ENCODE measurements at places on chromosomes 16 and 17. TPM values are rescaled to one million over a fixed set of nuclear protein-coding genes. Genes with fewer than 3 reads are reported as not detected.

Gene C17orf50
- total RNA-seq = not detected

Gene CBX4
- total RNA-seq = 28.3 TPM

GRCh38 chr16:86565181-86565631 is 1.4 kb upstream of the FOXC2 start:
- DNase-seq = no peak

- no peak for DNase-seq
Observed at GRCh38 chr16:56984639-56985038, 4.7 kb upstream of the NLRC5 start.

DNA sequence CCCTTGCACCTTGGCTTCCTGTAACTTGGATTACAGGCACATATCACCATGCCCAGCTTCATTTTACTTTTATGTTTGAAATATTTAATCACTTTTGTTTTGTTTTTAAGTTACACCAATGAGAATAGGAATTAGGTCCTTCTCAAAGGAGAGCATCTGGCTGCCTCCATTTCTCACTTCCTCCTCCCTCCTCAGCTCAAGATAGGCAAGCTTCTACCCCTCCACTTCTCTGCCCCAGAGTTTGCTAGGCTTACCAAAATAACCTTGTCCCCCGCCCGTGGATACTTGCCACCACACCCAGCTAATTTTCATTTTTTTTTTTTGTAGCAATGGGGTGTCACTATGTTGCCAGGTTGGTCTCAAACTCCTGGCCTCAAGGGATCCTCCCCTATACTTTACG is 17.9 kb downstream of the GABARAPL2 start:
- no peak for DNase-seq

DNA sequence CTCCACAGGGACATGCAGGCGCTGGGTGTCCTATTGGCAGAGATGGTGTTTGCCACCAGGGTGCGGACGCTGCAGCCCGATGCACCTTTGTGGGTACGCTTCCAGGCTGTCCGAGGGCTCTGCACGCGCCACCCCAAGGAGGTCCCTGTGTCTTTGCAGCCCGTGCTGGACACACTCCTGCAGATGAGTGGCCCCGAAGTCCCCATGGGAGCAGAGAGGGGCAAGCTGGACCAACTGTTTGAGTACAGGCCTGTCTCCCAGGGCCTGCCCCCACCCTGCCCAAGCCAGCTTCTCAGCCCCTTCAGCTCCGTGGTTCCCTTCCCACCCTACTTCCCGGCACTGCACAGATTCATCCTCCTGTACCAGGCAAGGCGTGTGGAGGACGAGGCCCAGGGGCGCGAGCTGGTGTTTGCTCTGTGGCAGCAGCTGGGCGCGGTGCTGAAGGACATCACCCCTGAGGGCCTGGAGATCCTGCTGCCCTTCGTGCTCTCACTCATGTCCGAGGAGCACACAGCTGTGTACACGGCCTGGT is 2.8 kb downstream of the WDR81 start:
- no peak for DNase-seq

Measured in activated CD8-positive, alpha-beta memory T cell treated with anti-CD3 and anti-CD28 coated beads, Interleukin-2, amount 10 ng/mL, durations not matched to agents 7 days and 5 days (primary cell).